ENCODE measurements at places on chromosomes 7 and 10. TPM values are rescaled to one million over a fixed set of nuclear protein-coding genes. Genes with fewer than 3 reads are reported as not detected.

Gene MYO1G
- 44.5 TPM for total RNA-seq

Gene BTBD16
- not detected for total RNA-seq

Gene VSTM2A
- not detected for total RNA-seq

Gene NRCAM
- 42.9 TPM for total RNA-seq

Gene HECW1
- total RNA-seq = not detected

DNA sequence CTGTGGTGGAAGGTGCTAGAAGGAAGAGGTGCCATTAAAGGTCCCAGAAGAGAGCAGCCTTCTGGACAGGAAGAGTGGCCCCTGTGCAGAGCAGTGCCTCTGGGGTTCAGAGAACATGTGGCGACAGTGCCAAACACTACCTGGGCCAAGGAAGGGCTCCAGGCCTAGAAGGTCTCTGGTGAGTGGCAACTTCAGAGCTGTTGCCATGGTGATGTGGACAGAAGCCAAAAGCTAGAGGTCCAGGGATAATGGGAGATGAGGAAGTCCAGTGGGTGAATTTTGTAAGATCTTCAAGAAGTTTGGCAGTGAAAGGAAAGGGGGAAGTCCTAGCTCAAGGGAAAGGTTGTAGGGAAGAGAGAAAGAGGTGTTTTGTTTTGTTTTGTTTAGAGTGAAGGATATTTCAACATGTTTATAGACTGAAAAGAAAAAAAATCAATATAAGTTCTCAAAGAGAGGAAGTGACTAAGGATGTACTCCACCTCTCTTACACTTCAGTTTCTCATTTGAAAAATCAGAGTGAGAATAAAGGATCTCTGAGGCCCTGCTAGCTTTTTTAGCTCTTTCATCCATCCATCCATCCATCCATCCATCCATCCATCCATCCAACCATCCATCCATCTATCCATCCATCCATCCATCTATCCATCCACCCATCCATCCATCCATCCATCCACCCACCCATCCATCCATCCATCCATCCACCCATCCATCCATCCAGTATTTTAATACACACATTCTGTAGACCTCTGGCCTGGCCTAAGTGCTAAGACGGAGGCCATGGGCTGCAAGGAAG, 77.1 kb upstream of the DUSP5 start:
- DNase-seq = no peak

DNA sequence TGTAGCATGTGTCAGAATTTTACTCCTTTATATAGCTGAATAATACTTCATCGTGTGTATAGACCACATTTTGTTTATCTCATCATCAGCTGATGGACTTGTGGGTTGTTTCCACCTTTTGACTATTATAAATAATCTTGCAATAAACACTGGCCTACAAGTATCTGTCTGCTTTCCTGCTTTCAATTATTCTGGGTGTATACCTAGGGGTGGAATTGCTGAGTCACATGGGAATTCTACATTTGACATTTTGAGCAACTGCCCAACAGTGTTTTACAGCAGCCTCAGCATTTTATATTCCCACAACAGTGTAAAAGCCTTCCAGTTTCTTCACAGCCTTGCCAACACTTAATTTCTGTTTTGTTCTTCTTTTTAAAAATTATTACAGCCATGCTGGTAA, 200.3 kb upstream of the PRSS1 start:
- DNase-seq = no peak

DNA sequence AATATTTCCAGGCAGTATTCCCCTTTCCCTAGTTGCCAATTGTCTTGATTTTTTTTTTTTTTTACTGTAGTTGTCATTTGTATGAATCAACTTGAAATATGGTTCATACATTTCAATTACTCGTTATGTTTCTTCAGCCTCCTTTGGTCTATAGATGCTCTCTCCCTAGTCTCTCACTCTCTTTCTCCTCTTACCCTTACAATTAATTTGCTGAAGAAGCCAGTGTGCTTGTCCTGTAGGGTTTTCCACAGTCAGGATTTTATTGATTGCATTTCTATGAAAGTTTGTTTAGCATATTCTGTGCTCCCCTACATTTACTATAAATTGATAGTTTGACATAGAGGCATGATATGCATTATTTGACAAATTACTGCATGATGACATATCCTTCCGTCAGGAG, 112.0 kb upstream of the PRKCQ start:
- DNase-seq = no peak

GRCh38 chr7:732094-732541, 5.0 kb upstream of the PRKAR1B start:
- no peak for DNase-seq

GRCh38 chr7:141700848-141701371, 1.1 kb downstream of the DENND11 start:
- DNase-seq = no peak

DNA sequence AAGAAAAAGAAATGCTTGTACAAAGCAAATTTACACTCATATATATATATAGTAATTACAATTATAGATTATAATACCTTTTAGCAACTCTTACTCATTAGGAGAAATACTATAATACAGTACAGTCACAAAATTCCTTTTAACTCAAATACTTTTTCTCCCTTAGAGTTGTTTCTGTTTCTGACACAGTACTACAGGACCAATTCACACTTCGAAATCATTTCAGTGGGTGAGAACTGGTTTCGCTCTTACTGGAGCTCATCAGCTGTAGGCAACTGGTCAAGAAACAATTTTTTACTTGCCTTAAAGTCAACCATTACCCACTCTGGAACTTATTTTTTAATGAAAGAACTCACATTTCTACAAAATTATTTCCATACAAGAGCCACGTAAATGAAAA, 6.0 kb downstream of the CCDC186 start:
- DNase-seq = no peak

DNA sequence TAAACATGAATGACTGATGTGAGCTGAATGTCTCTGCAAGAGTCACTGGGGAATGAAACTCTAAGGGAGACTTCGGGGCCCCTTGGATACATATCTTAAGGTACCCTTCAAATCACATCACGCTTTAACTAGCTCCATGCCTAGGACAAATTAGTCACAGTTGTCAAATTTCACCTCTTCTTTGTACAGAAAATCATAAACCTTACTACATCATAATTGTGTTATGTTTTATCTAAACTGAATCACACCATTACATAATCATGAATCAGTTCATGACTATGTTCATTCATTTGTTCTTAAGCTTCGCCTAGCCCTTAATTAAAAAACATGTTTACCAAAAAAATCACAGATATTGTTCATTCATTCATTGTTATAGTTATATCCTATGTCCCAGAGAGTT, 2.1 kb upstream of the SLC13A1 start:
- DNase-seq = no peak

GRCh38 chr10:133384071-133384470, 5.0 kb downstream of the PAOX start:
- DNase-seq = no peak

DNA sequence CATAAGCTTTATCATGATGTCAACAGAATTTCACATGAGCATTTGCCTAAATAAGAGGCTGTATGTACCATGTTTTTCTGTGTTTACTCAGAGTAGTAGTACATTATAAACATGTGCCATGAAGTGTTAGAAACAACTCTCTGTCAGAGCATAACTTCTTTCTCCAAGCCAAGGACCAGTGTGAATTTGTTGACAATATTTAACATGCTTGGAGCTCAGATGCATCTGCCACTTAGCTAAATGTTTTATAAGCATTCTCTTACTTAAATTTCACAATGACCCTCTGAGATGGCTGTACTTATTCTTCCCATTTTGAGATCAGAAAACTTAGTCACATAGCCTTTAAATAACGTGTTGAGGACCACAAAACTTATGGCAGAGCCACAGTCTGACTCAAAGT, 105.0 kb downstream of the SEMA3D start:
- DNase-seq = no peak

DNA sequence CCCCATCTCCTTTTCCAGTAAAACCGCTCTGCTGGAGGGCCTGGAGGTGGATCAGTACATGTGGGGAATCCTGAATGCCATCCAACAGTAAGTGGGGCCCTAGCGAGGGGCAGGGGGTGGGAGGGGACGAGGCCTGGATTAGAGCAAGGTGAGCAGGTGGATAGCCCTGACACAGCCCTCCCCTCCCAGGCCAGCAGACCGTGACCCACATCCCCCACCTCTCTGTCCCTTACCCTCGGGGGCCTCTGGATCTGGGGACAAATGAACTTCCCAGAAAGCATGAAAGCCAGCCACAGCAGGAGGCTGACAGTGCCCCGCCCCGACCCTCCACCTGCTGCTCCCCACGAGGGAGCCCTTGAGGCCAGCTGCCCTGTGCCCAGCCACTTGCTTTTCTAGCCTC, 41.8 kb upstream of the PPIF start:
- DNase-seq = no peak

GRCh38 chr7:81638198-81638597, 131.6 kb downstream of the HGF start:
- DNase-seq = no peak

DNA sequence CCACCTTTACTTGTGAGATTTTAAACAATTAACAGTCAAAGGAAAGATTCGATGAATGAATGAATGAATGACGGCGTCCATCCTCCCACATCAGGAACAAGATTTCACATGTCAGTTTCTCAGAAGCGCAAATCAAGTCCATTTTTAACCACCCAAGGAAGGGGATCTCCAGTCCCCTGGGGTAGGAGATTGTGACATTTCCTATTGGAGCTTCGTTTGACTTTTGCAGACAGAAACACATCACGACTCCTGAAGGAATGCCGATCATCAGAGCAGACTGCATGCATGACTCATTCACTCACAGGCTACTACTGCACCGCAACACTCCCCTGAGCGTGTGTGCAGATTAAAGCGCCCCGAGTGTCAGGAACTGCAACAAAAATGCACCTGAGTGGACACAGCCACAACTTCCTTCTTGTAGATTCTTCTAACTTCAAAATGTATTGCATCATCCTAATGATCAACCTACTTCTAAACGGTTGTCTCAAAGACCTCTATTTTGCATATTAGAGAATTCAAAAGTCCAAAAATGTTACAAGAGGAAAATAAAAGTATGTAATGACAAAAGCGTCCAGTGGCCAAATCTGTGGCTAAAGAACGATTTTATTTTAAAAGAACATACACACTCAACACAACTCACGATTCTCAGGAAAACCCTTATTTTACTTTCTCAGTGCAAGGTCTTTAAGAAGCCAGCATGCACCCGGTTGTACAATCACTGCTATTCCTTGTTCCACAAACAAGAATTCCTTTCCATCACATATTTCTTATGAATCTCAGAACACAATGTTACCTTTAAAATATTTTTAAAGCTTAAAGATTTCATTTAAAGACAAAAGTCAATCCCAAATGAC, 172.6 kb downstream of the FAM107B start:
- peak; percentile 46 for DNase-seq

DNA sequence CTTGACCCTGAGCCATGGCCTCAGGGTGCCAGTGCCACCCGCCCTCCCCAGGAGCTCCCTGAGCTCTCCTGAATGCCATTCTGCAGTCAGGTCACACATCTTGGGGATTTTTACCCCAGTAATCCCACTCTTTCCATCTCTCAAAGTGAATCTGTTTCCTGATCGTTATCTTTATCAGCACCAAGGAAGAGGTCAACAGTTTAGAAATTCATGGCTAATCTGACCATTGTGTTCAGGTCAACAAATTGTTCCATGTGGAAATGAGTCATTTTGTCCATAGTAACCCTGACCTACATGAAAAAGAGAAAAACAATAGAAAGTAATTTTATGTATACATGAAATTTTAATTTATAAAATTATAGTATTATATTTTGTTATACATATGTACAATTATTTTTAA, 28.8 kb upstream of the ZNF488 start:
- DNase-seq = no peak

- DNase-seq = no peak
Observed at GRCh38 chr7:135348493-135348892, 114.9 kb downstream of the STRA8 start.

GRCh38 chr10:21213381-21213780, 312.1 kb downstream of the SKIDA1 start:
- no peak for DNase-seq

DNA sequence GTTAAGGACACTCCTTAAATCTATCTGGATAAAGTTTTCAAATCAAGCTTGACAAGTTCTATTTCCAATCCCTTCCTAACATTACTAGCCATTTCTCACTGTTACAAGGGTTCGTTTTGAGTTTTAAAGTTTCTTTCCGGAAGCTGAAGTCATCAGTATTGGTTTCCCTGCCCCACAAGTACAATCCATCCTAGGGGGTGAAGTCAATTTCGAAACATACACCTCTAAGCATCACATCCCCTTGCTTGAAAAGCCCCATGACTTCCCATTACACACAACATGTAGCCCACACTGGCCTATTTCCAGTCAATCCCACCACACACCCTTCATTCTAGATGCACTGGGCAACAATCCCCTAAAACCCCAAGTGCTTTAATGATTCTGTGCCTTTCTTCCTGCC, 13.0 kb downstream of the DPY19L1 start:
- DNase-seq = no peak

DNA sequence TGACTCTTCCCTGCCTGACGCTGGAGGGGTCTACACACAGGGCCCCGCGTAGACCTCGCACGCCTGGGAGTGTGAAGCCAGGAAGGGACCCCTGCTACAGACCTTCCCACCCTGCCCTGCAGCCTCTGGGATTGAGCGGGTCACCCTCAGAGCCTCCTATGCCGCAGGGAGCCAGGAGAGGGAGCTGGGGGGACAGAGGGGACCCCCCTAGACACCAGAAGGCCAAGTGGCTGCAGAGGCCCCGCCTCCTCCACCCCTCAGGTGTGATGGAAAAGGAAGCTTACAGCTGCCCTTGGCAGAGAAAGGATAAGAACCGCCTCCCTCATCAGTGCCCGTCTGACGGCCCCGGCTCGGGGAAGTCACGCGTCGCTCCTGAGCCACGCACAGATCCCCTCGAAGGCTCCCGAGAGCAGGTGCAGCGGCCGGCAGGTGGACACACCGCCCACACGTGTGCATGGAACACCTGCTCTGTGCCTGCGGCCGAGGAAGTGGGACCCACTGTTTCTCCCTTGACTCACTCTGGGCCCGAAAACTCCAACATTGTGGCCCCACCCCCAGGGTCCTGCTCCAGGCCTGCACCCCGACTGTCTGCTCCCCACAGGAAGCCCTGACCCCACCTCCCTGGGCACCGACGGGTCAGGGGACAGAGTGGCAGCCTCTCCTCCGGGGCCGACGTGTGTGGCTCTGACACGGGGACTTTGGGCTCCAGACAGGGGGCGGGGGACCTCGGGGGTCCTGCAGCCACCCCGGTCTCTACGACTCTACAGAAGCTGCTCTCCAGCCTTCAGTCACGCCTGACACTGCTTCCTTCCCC, 73.3 kb downstream of the MICALL2 start:
- no peak for DNase-seq

DNA sequence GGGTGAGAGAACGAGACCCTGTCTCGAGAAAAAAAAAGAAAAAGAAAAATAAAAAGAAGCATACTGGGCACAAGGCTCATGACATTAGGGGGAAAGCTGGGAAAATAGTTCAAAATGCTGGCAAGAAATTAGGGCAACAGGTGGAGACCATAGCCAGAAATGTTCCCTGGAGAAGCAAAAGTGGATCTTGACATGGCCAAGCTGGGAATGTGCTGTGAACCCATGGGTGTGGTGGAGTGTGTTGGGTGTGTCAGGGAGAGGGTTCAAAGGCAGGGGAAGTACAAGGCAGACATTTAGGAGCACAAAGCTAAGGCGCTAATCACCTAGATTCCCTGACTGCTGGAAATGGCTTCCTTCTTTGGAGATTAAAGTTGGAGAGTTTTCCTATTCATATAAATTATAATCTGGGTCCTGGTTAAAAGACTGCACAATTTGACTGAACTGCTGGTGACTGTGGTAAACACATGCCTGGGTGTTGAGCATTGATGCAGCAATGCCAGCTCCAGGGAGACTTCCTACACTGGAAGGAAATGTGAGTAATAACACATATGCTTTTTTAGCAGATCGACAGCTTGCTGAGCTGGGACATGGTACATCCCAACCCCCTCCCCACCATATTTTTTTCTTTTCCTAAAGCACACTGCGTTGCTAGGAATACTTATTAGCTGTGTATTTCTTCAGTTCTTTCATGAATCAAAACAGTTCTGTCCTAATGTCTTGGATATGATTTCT, 70.1 kb upstream of the ARHGAP21 start:
- no peak for DNase-seq
